A549 treated with RU486 at 1 μM for 4 hours (cell line): ENCODE measurements at places on chromosomes 1 and 21. TPM values are rescaled to one million over a fixed set of nuclear protein-coding genes. Genes with fewer than 3 reads are reported as not detected.

The LRRN2 gene
- 13.6 to 21.1 TPM (median 15.6 TPM) in 5 replicates for total RNA-seq

The VHLL gene
- total RNA-seq = not detected in 5 replicates

The PRAMEF11 gene
- total RNA-seq = not detected in 5 replicates

The RNU1-1 gene
- total RNA-seq = 5.0 TPM in 1 of 5 replicates, not detected in the others

The FAM167B gene
- 0.29 to 0.57 TPM (median 0.48 TPM) in 4 of 5 replicates, not detected in the other for total RNA-seq

The NUDT4B gene
- total RNA-seq = 0.37 to 2.0 TPM (median 1.0 TPM) in 5 replicates

The GOLT1A gene
- 4.1 to 7.6 TPM (median 4.6 TPM) in 5 replicates for total RNA-seq

The CD247 gene
- 0.15 to 0.34 TPM (median 0.24 TPM) in 5 replicates for total RNA-seq

The SYT11 gene
- 0.82 to 1.3 TPM (median 1.1 TPM) in 5 replicates for total RNA-seq

The SLAMF9 gene
- total RNA-seq = 0.27 to 0.61 TPM (median 0.45 TPM) in 4 of 5 replicates, not detected in the other

The VWA5B1 gene
- total RNA-seq = not detected in 5 replicates

The CD34 gene
- total RNA-seq = 0.17 TPM in 1 of 5 replicates, not detected in the others

The TSPEAR gene
- not detected in 5 replicates for total RNA-seq

The AKR1A1 gene
- 77.8 to 84.9 TPM (median 79.2 TPM) in 5 replicates for total RNA-seq

The BMP8A gene
- total RNA-seq = 0.10 to 0.20 TPM (median 0.16 TPM) in 4 of 5 replicates, not detected in the other

The SLC6A9 gene
- total RNA-seq = 12.8 to 17.3 TPM (median 14.6 TPM) in 5 replicates

The RSPO1 gene
- 0.03 to 0.15 TPM (median 0.09 TPM) in 4 of 5 replicates, not detected in the other for total RNA-seq

The FBLIM1 gene
- 21.1 to 33.5 TPM (median 26.3 TPM) in 5 replicates for total RNA-seq

The CYP4A11 gene
- not detected in 5 replicates for total RNA-seq

The KRTAP10-12 gene
- not detected in 5 replicates for total RNA-seq

The KIF17 gene
- 0.80 to 1.6 TPM (median 1.2 TPM) in 5 replicates for total RNA-seq

The CFH gene
- total RNA-seq = 3.7 to 6.5 TPM (median 4.2 TPM) in 5 replicates

The PRMT6 gene
- total RNA-seq = not detected in 5 replicates

The RAB7B gene
- 1.2 to 3.4 TPM (median 1.5 TPM) in 5 replicates for total RNA-seq

The DPYD gene
- 1.2 to 3.0 TPM (median 2.2 TPM) in 5 replicates for total RNA-seq

The PTPRU gene
- total RNA-seq = 5.7 to 8.2 TPM (median 7.3 TPM) in 5 replicates

The TENT5C gene
- total RNA-seq = 0.06 to 0.07 TPM (median 0.06 TPM) in 4 of 5 replicates, not detected in the other

The UBASH3A gene
- 0.08 to 0.33 TPM (median 0.09 TPM) in 5 replicates for total RNA-seq

The UBXN10 gene
- total RNA-seq = not detected in 5 replicates

The PTPN7 gene
- 0.13 TPM in 1 of 5 replicates, not detected in the others for total RNA-seq

The GPR3 gene
- 1.5 to 2.7 TPM (median 2.3 TPM) in 5 replicates for total RNA-seq

The TBX19 gene
- 0.84 to 1.2 TPM (median 0.93 TPM) in 5 replicates for total RNA-seq

The VWA1 gene
- 4.8 to 16.5 TPM (median 14.4 TPM) in 5 replicates for total RNA-seq

The SERPINC1 gene
- 0.16 to 0.35 TPM (median 0.17 TPM) in 4 of 5 replicates, not detected in the other for total RNA-seq

The OR2L2 gene
- 0.02 to 0.06 TPM in 2 of 5 replicates, not detected in the others for total RNA-seq

The LCE3D gene
- 0.96 to 1.3 TPM (median 0.97 TPM) in 3 of 5 replicates, not detected in the others for total RNA-seq

The MX1 gene
- total RNA-seq = 1.4 to 3.0 TPM (median 1.9 TPM) in 5 replicates

The SRRM1 gene
- 33.4 to 61.1 TPM (median 44.8 TPM) in 5 replicates for total RNA-seq

The HEYL gene
- total RNA-seq = 2.8 to 3.6 TPM (median 3.4 TPM) in 5 replicates

The MEGF6 gene
- 5.0 to 13.2 TPM (median 9.8 TPM) in 5 replicates for total RNA-seq

The SCAF4 gene
- 18.8 to 20.8 TPM (median 20.3 TPM) in 5 replicates for total RNA-seq

The AVPR1B gene
- total RNA-seq = not detected in 5 replicates
